ENCODE measurements at places on chromosomes 3 and 15. TPM values are rescaled to one million over a fixed set of nuclear protein-coding genes. Genes with fewer than 3 reads are reported as not detected.

GRCh38 chr3:39347586-39347876 lies 18.0 kb downstream of the CCR8 start:
- DNase-seq = no peak

DNA sequence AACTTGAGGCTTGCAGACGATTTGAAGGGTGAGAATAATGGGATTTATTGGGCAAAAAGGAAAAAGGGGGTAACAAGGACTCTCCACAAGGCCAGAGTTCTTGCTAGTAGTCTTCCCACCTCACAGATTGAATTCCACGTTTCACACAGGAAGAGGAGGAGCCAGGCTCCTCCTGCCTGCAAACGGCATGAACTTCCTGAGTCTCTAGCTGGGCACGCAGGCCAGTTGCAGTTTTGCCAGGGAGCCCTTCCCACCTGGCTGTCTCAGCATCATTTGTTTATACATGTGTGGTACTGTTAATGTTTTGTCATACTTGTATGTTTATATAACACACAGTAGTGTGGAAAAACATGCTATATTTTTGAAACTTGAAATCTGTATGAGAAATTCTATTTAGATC lies 155.0 kb downstream of the NLGN1 start:
- DNase-seq = no peak

GRCh38 chr3:63654211-63654610 lies 1.7 kb downstream of the SNTN start:
- DNase-seq = no peak

DNA sequence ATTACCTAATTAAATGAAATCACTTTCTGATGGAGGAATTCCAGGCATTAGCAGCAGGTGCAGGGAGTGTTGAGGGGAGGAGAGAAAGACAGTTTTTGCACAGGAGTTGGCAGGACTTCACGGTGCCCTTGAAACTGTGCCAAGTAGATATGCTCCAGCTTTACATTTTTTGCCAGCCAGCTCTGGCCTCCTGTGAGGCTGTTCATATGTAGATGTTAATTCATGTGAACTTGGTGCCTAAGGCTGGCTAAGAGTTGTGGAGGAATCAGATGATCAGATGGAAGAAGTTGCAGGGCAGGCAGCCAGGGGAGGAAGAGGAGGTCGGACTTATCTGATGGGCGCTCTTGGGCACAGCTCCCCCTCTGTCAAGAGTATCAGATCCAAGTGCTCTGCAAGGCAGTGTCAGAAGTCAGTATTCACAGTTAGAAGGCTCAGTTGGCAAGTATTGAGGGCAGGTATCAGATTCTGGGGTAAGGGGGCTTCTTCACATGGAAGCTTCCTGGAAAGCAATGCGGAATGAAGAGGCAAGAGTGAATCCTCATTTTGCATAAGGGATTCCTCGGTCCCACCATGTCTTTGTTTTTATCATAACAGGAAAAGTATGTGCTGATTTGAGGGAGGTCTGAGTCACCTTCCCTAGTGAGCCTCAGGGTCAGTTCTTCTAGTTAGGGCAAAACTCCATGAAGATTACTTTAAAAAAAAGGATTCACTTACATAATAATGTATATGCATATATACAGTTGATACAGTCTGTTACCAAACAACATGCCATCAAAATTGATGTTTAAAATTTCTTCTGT lies 172.6 kb upstream of the UMPS start:
- DNase-seq = no peak

Gene SLC38A3
- 2.1 TPM for total RNA-seq

Gene GOLGA6B
- total RNA-seq = not detected

Gene MED12L
- 1.9 TPM for total RNA-seq

GRCh38 chr3:152538518-152538917 lies 269.8 kb downstream of the MBNL1 start:
- no peak for DNase-seq

GRCh38 chr3:47261301-47261700 lies 21.3 kb downstream of the KIF9 start:
- DNase-seq = no peak

GRCh38 chr3:106824856-106825255 lies 552.4 kb upstream of the CCDC54 start:
- no peak for DNase-seq

DNA sequence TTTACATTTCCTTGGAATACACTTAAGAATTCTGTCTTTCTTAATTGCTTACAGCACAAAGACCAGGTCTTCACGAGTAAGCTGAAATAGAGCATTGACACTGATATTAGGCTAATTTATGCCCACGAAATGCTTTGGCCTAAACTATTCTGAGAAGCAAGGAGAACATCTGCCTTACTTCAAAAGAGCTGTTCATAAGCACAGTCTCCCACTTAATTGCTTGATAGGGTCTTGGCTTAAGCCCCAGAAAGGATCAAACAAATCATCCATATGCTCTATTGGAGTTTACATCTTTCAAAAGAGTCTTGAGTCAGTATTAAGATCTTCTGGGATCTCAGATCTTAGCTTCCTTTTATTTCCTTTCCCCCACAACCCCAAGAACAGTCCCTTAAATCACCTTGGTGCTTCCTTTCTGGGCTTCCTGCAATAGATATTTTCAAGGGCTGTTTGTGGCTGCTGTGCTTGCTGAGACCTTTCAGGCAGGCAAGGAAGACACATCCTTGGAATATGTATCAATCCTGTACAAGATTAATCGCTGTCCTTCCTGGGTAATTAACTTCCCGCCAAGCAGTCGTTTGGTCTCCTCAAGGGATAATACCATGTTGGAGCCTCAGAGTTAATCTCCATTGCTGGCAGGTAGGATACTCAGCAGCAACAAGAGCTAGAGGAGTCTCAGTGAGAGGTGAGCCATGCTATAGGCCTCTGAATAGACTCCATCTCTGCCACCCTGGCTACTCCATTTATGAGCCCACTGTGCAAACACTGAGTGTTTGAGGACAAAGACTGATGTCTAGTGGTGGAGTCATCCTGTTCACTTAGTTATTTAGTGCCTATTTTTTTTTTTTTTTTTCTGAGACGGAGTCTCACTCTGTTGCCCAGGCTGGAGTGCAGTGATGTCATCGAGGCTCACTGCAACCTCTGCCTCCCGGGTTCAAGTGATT lies 37.1 kb downstream of the TMEM158 start:
- no peak for DNase-seq

- no peak for DNase-seq
Observed at GRCh38 chr15:31292391-31293015, 34.1 kb upstream of the KLF13 start.

Gene CPOX
- 36.4 TPM for total RNA-seq

DNA sequence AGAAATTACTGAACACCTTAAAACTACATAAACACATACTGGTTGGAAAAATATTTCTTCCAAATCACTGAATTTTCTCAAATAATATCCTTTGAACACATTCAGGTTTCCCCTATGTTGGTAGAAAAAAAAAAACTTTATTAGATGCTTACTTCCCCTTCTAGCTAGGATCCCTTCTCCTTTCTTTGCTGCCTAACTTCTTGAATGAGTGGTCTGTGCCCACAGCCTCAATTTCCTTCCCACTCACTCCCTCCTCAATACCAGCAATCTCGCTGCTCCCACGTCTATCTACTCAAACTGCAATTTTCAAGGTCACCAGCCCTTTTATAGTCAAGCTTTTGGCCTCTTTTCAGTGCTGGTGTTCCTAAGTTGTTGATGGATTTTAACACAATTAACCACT lies 8.3 kb downstream of the CD200R1 start:
- no peak for DNase-seq

DNA sequence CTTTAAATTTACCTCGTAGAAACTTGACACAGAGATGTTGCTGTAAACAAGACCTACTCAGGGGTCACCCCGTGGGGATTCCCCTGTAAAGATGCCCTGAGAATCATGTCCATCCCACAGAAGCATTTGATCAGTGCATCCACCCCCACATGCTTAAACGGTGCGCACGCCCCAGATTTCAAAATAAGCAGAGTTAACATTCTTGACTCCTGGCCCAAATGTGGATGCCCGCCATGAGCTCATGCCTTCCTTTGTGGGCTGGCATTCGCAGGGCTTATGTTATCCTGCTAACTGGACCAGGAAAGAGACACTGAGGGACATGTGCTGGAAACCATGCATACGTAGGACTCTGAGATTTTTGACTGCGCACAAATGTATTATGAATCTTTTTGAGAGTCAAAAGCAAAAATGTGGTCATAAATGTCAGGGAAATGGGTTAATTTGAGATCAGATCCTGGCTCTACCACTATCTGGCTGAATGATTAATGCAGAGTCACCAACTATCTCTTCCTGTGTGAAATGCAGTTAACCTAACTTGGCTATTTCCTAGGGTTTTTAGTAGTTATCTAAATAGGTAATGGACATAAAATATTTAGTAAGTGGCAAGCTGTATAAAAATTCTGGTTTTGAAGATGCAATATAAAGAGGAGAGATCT lies 9.1 kb upstream of the TP63 start:
- no peak for DNase-seq

Gene CYP11A1
- 4.7 TPM for total RNA-seq

- no peak for DNase-seq
Observed at GRCh38 chr3:12367346-12367745, 78.5 kb downstream of the PPARG start.

Gene PRSS50
- total RNA-seq = not detected

Gene FYTTD1
- 45.6 TPM for total RNA-seq
